ENCODE measurements at places on chromosomes 2 and 18. TPM values are rescaled to one million over a fixed set of nuclear protein-coding genes. Genes with fewer than 3 reads are reported as not detected.

Gene AGXT
- 157 TPM for polyA plus RNA-seq

Gene CIB4
- not detected for polyA plus RNA-seq

Gene ACVR1
- 20.1 TPM for polyA plus RNA-seq

Gene CYP1B1
- polyA plus RNA-seq, result 38.5 TPM

Gene ASXL3
- 1.4 TPM for polyA plus RNA-seq

Gene HOXD13
- polyA plus RNA-seq, result 24.7 TPM

Gene MMADHC
- 134 TPM for polyA plus RNA-seq
